ENCODE measurements at places on chromosomes 12 and 14.
A peak's percentile ranks its signal among the peaks of the same experiment; 100 is the strongest.

DNA sequence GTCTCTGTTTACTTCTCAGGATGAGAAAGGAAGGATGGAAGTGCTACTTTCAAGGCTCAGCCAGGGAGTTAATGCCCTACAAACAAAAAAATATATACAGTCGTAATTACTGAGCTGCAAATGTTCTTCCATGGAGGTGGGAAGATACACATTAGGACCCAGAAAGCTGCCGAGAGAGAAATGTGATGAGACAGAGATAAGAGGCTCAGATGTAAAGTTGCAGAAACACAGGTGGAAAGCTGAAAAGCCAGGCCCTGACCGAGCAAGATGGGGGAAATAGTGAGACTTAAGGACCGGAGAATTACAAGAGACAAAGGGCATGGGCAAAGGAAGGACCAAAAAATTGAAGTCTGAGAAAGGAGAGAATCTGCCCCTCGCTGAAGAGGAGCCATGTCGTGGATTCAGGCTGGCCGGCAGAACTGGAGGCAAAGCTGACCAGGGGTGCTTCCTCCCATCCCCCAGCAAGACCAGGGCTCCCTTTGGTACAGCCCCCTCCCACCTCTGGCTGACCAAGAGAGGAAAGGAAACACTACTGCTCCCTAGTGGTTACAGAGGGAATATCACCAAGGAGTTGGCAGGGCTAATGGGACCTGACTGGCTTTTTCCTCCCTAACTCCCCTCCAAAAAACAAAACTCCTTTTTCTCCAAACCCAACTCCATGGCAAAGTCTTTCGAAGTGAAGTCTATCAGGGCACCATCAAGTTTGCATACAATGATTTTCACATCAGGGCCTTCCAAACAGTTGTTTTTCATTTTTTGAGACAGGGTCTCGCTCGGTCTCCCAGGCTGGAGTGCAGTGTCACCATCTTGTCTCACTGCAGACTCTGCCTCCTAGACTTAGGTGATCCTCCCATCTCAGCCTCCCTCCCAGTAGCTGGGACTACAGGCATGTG is 12.1 kb downstream of the ZFHX2 start:
- peak; percentile 77 for DNase-seq

DNA sequence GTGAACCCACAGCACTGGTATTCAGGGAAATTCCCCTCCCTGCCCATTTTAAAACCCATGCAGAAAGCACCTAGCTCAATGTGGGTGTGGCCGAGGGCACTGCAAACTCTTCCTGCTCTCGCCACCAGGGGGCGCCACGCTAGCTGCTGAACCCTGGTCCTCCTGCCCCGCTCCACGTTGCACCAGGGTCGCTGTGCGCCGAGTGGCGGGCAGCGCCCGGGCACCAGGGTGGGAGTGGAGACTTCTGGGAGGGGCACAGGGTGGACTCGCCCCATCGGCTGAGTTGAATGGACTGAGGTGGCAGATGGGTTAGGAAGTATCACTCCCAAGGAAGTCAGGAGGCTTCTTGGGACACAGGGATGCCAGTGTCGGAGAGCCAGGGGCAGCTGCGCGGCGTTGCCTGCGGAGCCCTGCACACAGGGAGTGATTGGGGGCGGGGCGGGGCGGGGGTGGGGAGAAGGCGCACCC is 48.1 kb upstream of the BCL11B start:
- no peak for DNase-seq

- DNase-seq = no peak
Measured at GRCh38 chr12:6367065-6367968, 8.0 kb downstream of the SCNN1A start.

- no peak for DNase-seq
Measured at GRCh38 chr14:91098591-91098990, 15.3 kb upstream of the DGLUCY start.

- no peak for DNase-seq
Measured at GRCh38 chr12:106179086-106179485, 40.3 kb upstream of the NUAK1 start.

DNA sequence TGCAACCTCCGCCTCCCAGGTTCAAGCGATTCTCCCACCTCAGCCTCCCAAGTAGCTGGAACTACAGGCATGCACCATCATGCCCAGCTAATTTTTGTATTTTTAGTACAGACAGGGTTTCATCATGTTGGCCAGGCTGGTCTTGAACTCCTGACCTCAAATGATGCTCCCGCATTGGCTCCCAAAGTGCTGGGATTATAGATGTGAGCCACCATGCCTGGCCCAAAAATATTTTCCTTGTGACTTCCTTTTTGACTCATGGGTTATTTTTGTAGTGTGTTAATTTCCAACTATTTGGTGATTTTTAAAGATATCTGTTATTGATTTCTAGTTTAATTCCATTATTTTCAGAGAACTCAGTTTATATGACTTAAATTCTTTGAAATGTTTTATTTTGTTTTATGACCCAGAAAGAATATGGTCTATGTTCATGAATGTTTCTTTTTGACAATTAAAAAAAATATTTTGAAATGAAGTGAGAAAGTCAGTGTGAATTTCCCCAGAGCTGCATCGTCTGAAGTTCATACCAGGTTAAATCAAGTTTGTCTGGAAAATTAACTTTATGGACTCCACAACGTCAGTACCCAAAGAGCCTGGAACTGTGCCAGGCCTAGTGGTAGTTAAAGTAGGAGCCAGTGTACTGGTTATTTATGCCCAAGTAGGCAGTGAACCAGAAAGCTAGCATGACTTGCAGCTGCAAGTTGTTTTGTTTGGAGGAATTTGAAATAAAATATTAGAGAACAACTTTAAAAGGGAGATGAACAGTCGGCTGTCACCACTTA is 2.8 kb upstream of the CDKL1 start:
- DNase-seq = no peak

GRCh38 chr14:59565087-59565486 is 11.5 kb downstream of the CCDC175 start:
- no peak for DNase-seq

DNA sequence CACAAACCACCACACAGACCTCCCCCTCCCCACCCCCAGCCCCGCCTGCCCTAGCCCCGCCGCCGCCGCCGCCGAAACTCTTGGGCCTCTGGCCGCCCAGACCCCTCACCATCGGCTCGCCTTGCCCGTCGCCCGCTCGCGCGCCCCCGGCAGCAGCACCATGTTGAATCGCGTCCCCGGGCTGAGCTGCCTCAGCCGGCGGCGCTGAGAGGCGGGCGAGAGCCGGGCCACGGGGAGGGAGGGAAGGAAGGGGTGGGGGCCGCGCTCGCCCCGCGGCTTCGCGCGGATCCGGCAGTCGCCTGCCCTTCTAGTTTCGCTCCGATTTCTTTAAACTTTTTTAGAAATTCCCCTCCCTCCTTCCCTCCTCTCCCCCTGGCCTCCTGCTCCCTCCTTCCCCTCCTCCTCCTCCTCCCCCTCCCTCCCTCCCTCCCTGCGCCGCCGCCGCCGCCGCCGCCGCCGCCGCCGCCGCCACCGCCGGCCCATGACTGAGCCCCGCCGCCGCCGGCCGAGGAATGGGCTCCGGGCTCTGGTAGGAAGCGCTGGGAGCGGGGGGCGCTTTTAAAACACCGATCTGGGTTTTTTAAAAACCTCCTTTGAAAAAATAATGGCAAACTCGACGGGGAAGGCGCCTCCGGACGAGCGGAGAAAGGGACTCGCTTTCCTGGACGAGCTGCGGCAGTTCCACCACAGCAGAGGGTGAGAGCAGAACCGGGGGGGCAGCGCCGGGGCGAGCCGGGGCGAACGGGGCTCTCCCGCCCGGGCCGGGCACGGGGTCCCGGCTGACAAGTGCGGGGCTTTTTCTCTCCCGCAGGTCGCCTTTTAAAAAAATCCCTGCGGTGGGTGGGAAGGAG is at the start of gene ARID2:
Gene ARID2, plus strand, starts transcription at position 474 of the 851 bp plus-strand sequence. Its CDS starts 131 bp downstream, at position 605.
- DNase-seq = peak; percentile 56

DNA sequence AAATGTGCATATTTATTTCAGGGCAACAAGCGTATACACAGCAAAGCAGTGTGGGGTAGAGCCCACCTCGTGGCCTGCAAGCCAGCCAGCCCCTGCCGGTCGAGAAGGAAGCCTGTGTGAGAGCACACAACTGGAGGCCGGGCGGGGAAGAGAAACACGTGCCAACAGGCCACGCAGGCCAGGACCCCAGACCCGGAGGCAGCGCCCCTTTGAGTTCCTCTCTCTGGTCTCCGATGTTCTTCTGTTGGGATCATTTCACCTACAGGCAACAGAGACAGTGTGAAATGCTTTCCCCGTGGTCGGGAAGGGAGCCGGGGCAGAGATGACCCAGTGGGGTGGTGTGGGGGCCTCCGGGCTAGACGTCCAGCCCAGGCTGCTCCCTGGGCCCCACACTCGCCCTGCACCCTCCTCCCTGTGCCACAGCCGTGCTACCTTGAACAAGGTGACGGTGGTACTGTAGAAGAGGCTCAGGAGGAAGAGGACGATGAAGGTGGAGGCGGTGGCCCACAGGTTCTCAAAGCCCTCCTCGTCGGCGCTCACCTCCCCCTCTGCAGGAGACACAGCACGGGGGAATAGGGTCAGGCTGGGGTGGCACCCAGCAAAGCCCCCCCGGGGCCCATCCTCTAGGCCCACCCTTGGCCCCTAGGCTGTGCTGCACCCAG is 325.5 kb downstream of the TMEM121 start:
- no peak for DNase-seq

- DNase-seq = peak; percentile 90
Measured at GRCh38 chr12:12786706-12787601, 1.5 kb downstream of the APOLD1 start.

GRCh38 chr14:101405171-101405883 is 156.0 kb upstream of the DIO3 start:
- no peak for DNase-seq

DNA sequence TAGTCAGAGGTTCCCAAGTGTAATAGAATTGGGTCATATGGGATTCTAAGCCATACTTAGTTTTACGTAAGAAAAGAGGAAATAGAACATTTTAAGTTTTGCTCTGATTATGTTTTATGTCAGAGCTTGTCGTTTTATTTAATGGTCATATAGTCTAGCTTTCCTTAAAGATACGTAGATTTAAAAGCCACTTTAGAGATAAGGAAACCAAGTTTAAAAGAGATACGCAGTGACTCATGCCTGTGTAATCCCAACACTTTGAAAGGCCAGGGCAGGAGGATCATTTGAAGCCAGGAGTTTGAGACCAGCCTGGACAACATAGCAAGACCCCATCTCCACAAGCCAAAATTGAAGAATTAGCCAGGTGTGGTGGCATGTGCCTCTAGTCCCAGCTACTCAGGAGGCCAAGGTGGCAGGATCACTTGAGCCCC is 19.5 kb downstream of the MAPK1IP1L start:
- no peak for DNase-seq

DNA sequence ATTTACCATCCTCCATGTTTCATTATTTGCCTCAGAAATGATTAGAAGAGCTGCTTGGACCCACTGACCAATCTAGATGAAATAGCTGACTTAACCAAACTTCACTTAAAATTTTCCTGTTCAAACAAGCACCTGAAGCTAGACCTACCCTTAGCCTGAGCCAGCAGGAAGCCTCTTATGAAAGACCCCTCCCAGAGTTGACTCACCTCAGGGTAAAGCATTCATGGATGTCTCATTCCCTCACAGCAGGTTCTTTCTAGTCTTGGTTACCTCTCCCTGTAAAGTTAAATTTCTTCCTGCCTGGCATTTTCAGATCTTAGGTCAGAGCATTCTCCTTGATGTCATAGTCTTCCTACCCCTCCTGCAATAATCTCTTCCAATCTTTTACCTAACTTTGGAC is 1209.8 kb downstream of the FLRT2 start:
- no peak for DNase-seq

- no peak for DNase-seq
Measured at GRCh38 chr14:71467361-71467811, 464.8 kb upstream of the RGS6 start.

DNA sequence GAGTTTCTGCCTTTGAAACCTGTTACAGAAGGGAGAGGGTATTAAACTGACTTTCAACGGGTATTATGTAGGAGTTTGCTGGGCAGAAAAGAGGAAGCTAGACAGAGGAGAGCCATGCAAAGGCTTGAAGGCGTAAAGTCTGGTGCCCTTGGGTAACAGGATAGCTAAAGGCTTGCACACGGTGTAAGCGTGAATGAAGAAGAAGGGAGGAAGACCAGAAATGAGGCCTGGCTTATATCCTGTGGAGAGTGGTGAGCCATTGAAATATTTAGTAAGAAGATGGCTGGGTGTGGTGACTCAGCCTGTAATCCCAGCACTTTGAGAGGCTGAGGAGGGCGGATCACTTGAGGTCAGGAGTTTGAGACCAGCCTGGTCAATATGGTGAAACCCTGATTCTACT is 22.6 kb downstream of the SUDS3 start:
- no peak for DNase-seq

GRCh38 chr12:26251600-26251999 is 56.2 kb downstream of the SSPN start:
- no peak for DNase-seq

DNA sequence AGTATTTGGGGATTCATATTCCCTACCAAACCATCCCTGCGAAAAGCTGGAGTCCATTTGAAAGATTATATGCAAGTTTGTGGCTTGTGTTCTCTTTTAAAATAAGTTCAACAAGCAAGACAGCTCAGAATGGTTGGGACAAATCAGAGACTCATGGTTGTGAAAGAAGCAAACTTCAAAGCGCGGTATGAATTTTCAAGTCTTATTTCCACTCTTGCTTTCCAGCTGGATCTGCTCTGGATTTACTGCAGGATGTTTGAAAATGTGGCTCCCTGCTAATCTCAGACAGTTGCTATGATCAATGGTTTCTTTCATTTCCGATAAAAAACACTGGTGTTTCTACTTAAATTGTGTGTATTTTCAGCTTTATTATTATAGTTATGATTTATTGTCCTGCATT is 477.5 kb downstream of the RAD51B start:
- DNase-seq = no peak

DNA sequence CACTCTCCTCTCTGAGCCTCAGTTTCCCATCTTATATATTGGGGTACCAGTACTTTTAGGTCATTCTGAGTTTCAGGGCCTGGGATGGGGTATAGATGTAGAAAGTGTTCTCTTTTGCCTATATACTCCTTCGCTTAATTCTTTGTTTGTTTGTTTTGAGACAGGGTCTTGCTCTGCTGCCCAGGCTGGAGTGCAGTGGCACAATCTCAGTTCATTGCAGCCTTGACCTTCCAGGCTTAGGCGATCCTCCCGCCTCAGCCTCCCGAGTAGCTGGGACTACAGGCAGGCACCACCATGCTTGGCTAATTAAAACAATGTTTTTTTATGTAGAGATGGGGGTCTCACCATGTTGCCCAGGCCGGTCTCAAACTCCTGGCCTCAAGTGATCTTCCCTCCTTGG is 152.1 kb downstream of the AACS start:
- DNase-seq = no peak
